ENCODE measurements at places on chromosomes 16 and 17.

GRCh38 chr16:68434624-68435210 is 13.6 kb downstream of the SMPD3 start:
- peaks cover 16% of the 10 kb centered on the region for H3K27me3 ChIP-seq
- H3K4me3 ChIP-seq, result no peak overlapping the region
- no peak for DNase-seq
- peaks cover 6% of the 10 kb centered on the region for H3K4me1 ChIP-seq
- no peaks in the 10 kb centered on the region for H3K36me3 ChIP-seq

GRCh38 chr17:76437467-76438402 is 15.2 kb downstream of the UBE2O start:
- H3K36me3 ChIP-seq, result no peaks in the 10 kb centered on the region
- H3K4me1 ChIP-seq, result peaks cover 21% of the 10 kb centered on the region
- no peak for DNase-seq
- no peaks in the 10 kb centered on the region for H3K27me3 ChIP-seq
- H3K27ac ChIP-seq, result no peak overlapping the region
- no peak overlapping the region for H3K4me3 ChIP-seq

- H3K27me3 ChIP-seq, result peaks cover 12% of the 10 kb centered on the region
- DNase-seq, result peak; percentile 34
- H3K4me3 ChIP-seq, result no peak overlapping the region
- no peaks in the 10 kb centered on the region for H3K4me1 ChIP-seq
- H3K27ac ChIP-seq, result no peak overlapping the region
- no peaks in the 10 kb centered on the region for H3K36me3 ChIP-seq
These were observed 270.2 kb upstream of the RPL38 start for GRCh38 chr17:73933164-73933766.

- no peaks in the 10 kb centered on the region for H3K4me1 ChIP-seq
- H3K4me3 ChIP-seq, result no peak overlapping the region
- no peaks in the 10 kb centered on the region for H3K36me3 ChIP-seq
- H3K27ac ChIP-seq, result no peak overlapping the region
- no peak for DNase-seq
These were observed 287.2 kb upstream of the HSBP1 start for GRCh38 chr16:83520596-83520995.

GRCh38 chr17:73492821-73493814 is 151.1 kb downstream of the SDK2 start:
- no peaks in the 10 kb centered on the region for H3K36me3 ChIP-seq
- H3K27ac ChIP-seq, result no peak overlapping the region
- H3K4me1 ChIP-seq, result no peaks in the 10 kb centered on the region
- no peak overlapping the region for H3K4me3 ChIP-seq
- no peak for DNase-seq

- peak overlapping the region; percentile 77 for H3K27ac ChIP-seq
- peak overlapping the region; percentile 85 for H3K4me3 ChIP-seq
- no peaks in the 10 kb centered on the region for H3K27me3 ChIP-seq
These were observed 658 bp downstream of the RAB5C start for GRCh38 chr17:42153919-42154742.
